Left lobe of liver (tissue), 2 donors: ENCODE measurements at places on chromosomes 16 and 17. TPM values are rescaled to one million over a fixed set of nuclear protein-coding genes. Genes with fewer than 3 reads are reported as not detected.

NEUROD2 gene
- total RNA-seq: not detected

EXOSC6 gene
- 8.2 TPM for total RNA-seq

SRL gene
- total RNA-seq: 0.15 TPM

ZNF646 gene
- total RNA-seq: 6.7 TPM

TMC8 gene
- 3.9 TPM for total RNA-seq

CYGB gene
- total RNA-seq: 5.0 TPM

C16orf86 gene
- 5.5 TPM for total RNA-seq

ITGA2B gene
- 1.1 TPM for total RNA-seq

PIMREG gene
- 0.23 TPM for total RNA-seq

FGF11 gene
- total RNA-seq: 0.86 TPM

CCL4L2 gene
- total RNA-seq: not detected

ITGAL gene
- 11.0 TPM for total RNA-seq

RRAD gene
- 0.98 TPM for total RNA-seq

OR1F1 gene
- not detected for total RNA-seq

SEPTIN12 gene
- not detected for total RNA-seq

CTRB1 gene
- total RNA-seq: 9.7 TPM

DYNLRB2 gene
- not detected for total RNA-seq

SCARF1 gene
- total RNA-seq: 12.5 TPM

ZFP3 gene
- total RNA-seq: 0.83 TPM

KCNH6 gene
- not detected for total RNA-seq

NMT1 gene
- 77.0 TPM for total RNA-seq

ARHGDIG gene
- 0.70 TPM for total RNA-seq

TMEM235 gene
- not detected for total RNA-seq

HIGD1B gene
- total RNA-seq: not detected

RPTOR gene
- 18.8 TPM for total RNA-seq

CNTD1 gene
- not detected for total RNA-seq

NPIPB9 gene
- 2.3 TPM for total RNA-seq

LRRC46 gene
- 0.40 TPM for total RNA-seq

CACNG1 gene
- not detected for total RNA-seq

SPG7 gene
- total RNA-seq: 68.1 TPM

RNF222 gene
- not detected for total RNA-seq

NAA60 gene
- total RNA-seq: 39.5 TPM

PRSS33 gene
- total RNA-seq: not detected

IRX5 gene
- total RNA-seq: 0.08 TPM

TERF2IP gene
- 18.5 TPM for total RNA-seq

STAC2 gene
- not detected for total RNA-seq

GAS2L2 gene
- not detected for total RNA-seq

TEX19 gene
- total RNA-seq: not detected

PYY gene
- total RNA-seq: not detected

OSGIN1 gene
- 89.4 TPM for total RNA-seq

DHX40 gene
- total RNA-seq: 8.5 TPM

HOXB3 gene
- total RNA-seq: 1.9 TPM

LGALS9C gene
- 0.18 TPM for total RNA-seq

PRSS21 gene
- not detected for total RNA-seq

KRT40 gene
- not detected for total RNA-seq

MLX gene
- total RNA-seq: 38.7 TPM

MAF gene
- total RNA-seq: 44.0 TPM

IQCK gene
- 2.5 TPM for total RNA-seq
